ENCODE measurements at places on chromosomes 1 and 21.

DNA sequence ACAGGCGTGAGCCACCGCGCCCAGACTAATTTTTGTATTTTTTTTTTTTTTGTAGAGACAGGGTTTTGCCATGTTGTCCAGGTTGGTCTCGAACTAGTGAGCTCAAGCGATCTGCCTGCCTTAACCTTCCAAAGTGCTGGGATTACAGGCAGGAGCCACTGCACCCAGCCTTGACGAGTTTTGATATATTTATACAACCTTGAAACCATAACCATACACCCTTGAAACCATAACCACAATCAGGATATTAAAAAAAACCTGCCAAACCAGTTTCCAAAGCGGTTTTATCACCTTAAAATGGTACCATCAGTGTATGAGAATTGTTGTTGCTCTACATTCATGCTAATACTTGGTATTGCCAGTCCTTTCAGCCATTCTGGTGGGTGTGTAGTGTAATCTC, 3.7 kb upstream of the PHACTR4 start:
- DNase-seq = no peak

- DNase-seq = no peak
Measured at GRCh38 chr1:197510691-197511378, 242.8 kb downstream of the CRB1 start.

GRCh38 chr21:26849428-26850115, 4.4 kb upstream of the ADAMTS1 start:
- DNase-seq = no peak

- no peak for DNase-seq
Measured at GRCh38 chr1:99146129-99146848, 118.0 kb upstream of the PLPPR4 start.

Data from AG09319 (cell line).